ENCODE measurements at places on chromosomes 11 and 22. TPM values are rescaled to one million over a fixed set of nuclear protein-coding genes. Genes with fewer than 3 reads are reported as not detected.

Gene KRTAP5-7
- total RNA-seq, result not detected

Gene FOLR3
- total RNA-seq, result not detected

GRCh38 chr11:72721689-72722049 lies 30.5 kb downstream of the ARAP1 start:
- peaks cover 47% of the 10 kb centered on the region for H3K4me1 ChIP-seq
- no peak for DNase-seq
- no peaks in the 10 kb centered on the region for H3K27me3 ChIP-seq

Gene MISFA
- total RNA-seq, result not detected

Gene TCN1
- total RNA-seq, result not detected

Gene VSIG2
- total RNA-seq, result 0.46 TPM

Gene OR51V1
- not detected for total RNA-seq

DNA sequence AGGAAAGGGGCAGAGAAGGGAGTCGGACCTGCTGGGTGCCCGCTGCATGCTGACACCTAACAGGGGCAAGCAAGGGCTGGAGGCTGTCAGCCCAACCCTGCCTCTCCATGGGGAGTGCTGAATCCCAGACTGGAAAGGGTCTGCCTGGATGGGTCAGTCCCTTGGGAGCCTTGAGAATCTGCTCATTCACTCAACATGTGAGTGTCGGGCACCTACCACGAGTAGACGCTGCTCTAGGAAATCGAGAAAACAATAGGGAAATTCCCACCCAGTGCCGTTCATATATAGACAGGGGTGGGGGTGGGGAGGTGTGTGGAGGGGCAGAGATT lies 4.4 kb upstream of the CTSD start:
- no peak overlapping the region for H3K4me3 ChIP-seq
- no peak overlapping the region for H3K27ac ChIP-seq
- H3K27me3 ChIP-seq, result no peaks in the 10 kb centered on the region
- DNase-seq, result no peak

DNA sequence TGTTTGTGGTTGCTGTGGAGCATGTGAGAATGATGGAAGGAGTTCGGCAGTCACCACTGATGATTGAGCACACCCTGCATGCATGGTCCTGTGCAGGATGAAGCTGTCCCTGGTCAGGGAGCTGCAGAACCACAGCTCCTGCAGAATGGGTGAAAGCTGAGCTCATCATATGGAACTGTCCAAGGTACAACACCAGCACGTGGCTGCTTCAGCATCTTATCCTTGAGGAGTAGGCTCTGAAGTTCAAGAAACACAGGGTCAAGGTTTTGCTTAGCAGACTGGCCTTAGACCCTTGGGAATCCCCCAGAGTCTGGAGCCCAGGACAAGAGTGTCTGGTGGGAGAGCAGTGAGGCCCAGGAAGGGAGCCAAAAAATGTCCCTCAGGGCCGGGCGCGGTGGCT lies 182.4 kb upstream of the LARGE1 start:
- no peaks in the 10 kb centered on the region for H3K27me3 ChIP-seq
- H3K27ac ChIP-seq, result no peak overlapping the region
- H3K4me3 ChIP-seq, result no peak overlapping the region
- H3K4me1 ChIP-seq, result no peaks in the 10 kb centered on the region
- DNase-seq, result no peak

DNA sequence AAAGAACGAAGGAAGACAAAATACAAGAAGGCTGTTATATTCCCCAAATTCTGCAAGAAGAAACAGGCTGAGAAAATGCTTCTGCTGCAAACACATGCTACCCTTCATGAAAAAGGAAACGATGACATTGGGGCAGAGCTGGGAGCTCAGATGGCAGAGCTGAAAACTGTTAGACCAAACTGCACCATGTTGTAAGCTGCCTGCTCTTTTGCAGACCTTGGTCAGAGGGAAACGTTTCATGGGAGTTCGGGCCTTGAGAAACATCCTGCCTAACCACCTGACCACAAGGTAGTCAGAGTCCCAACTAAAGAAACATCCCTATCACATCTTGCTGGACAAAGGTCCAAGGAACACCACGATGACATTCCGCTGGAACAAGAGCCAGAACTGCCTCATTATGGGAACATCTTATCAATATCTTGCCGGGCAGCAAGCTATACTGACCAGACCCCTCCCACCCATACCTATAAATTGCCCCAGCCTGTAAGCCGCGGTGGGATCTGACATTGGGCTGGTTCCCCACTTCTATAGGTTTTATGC lies 110.7 kb upstream of the CTSC start:
- no peaks in the 10 kb centered on the region for H3K27me3 ChIP-seq
- DNase-seq, result no peak
- H3K36me3 ChIP-seq, result no peaks in the 10 kb centered on the region
- H3K4me3 ChIP-seq, result no peak overlapping the region
- H3K4me1 ChIP-seq, result no peaks in the 10 kb centered on the region

- no peaks in the 10 kb centered on the region for H3K27me3 ChIP-seq
- DNase-seq, result no peak
- no peak overlapping the region for H3K4me3 ChIP-seq
- H3K27ac ChIP-seq, result peak overlapping the region; percentile 84
- H3K36me3 ChIP-seq, result no peaks in the 10 kb centered on the region
- peaks cover 57% of the 10 kb centered on the region for H3K4me1 ChIP-seq
These were observed 30.0 kb downstream of the MAPK1 start for GRCh38 chr22:21837248-21837979.

Gene CEND1
- 0.20 TPM for total RNA-seq

DNA sequence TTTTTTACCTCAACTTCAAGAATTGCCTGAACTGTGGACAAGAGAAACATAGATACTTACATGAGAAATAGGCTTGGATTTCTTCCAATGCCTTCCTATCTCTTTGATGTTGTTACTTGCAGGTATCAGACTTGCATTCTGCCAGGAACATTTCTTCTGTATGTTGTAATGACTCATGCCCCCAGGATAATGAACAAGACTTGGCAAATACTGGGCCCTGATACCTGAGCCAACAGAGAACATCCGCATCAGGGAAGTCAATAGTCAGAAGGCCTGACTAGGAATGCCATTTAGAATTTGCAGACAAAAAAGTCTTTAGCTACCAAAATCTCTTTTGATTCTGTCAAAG lies 273.7 kb upstream of the KIRREL3 start:
- H3K27ac ChIP-seq, result no peak overlapping the region
- no peaks in the 10 kb centered on the region for H3K4me1 ChIP-seq
- no peak overlapping the region for H3K4me3 ChIP-seq
- DNase-seq, result no peak
- H3K36me3 ChIP-seq, result no peaks in the 10 kb centered on the region
- no peaks in the 10 kb centered on the region for H3K27me3 ChIP-seq

- H3K36me3 ChIP-seq, result no peaks in the 10 kb centered on the region
- no peak overlapping the region for H3K27ac ChIP-seq
- no peak overlapping the region for H3K4me3 ChIP-seq
- no peak for DNase-seq
These were observed 61.4 kb downstream of the TP53I11 start for GRCh38 chr11:44889266-44889665.

Gene FAM180B
- total RNA-seq, result not detected

GRCh38 chr11:104001561-104002056 lies 34.8 kb upstream of the DDI1 start:
- no peak overlapping the region for H3K4me3 ChIP-seq
- no peaks in the 10 kb centered on the region for H3K27me3 ChIP-seq
- no peak for DNase-seq
- H3K27ac ChIP-seq, result no peak overlapping the region
- no peaks in the 10 kb centered on the region for H3K36me3 ChIP-seq

DNA sequence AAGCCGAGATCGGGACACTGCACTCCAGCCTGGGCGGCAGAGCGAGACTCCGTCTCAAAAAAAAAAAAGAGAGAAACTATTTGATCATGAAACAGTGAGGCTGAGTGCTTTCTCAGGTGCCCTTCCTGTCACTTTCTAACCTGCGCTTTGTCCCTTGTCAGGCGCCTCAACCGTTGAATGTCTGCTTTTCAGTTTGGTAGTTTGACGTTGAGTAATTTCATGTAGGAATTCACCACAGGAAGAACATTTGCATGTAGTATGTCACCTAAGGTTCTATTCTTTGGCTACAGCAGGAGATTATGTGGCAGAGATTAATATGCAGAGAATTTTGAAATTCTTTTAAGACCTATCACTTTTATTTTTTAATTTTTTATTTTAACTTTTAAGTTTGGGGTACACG lies 57.2 kb downstream of the PPFIA1 start:
- H3K4me3 ChIP-seq, result no peak overlapping the region
- H3K4me1 ChIP-seq, result peaks cover 12% of the 10 kb centered on the region
- H3K27ac ChIP-seq, result no peak overlapping the region
- no peaks in the 10 kb centered on the region for H3K27me3 ChIP-seq
- no peak for DNase-seq

Gene PNPLA3
- not detected for total RNA-seq

Gene GALNT18
- 11.7 TPM for total RNA-seq

GRCh38 chr11:121112498-121113455 lies 11.7 kb downstream of the TECTA start:
- no peak overlapping the region for H3K27ac ChIP-seq
- H3K36me3 ChIP-seq, result no peaks in the 10 kb centered on the region
- H3K27me3 ChIP-seq, result no peaks in the 10 kb centered on the region
- DNase-seq, result peak; percentile 27

DNA sequence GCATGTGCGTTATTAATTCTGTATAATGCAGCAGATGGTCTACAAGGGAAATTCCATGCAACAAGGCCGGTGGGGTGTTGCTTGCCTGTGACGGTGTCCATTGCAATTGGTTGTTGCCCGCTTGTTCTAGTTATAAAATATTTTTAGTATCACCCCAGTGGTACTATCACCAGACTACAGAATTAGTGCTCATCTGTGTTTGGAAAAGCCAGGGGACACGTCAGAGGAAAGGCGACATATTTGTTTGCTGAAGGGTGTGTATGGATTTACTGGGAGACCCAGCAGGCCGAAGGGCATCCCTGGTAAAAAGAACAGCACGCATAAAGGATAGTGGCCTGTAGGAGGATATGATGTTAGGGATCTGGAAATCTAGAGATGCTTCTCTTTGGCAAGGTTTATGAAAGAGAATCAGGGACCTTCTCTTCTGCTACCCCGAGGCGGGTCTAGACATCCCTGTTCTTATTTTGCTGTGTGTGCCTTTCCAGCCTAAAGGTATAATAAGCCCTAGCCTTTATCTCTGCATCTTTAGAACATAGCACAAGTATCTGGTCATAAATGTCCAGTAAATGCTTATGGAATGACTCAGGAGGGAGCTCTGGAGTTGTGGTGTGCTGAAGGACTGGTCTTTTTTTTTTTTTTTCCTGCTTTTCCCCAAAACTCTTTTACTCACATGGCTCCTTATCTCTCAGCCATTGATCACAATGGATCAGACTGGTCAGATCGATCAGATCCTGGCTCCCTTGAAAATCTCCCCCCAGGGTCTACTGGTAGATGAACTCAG lies 90.9 kb downstream of the LDLRAD3 start:
- peaks cover 3% of the 10 kb centered on the region for H3K4me1 ChIP-seq

GRCh38 chr11:21543901-21544300 lies 649.0 kb upstream of the ANO5 start:
- H3K27me3 ChIP-seq, result no peaks in the 10 kb centered on the region
- no peak overlapping the region for H3K27ac ChIP-seq
- DNase-seq, result no peak
- no peaks in the 10 kb centered on the region for H3K36me3 ChIP-seq
- H3K4me3 ChIP-seq, result no peak overlapping the region
- H3K4me1 ChIP-seq, result no peaks in the 10 kb centered on the region

Gene FXYD2
- total RNA-seq, result not detected

Gene CYB5R2
- total RNA-seq, result 1.00 TPM

Gene CDHR5
- not detected for total RNA-seq

Gene SLC6A5
- not detected for total RNA-seq

- H3K27me3 ChIP-seq, result no peaks in the 10 kb centered on the region
- DNase-seq, result peak; percentile 86
- H3K36me3 ChIP-seq, result no peaks in the 10 kb centered on the region
- no peak overlapping the region for H3K4me3 ChIP-seq
- peak overlapping the region; percentile 53 for H3K27ac ChIP-seq
These were observed 23.3 kb upstream of the SERPIND1 start for GRCh38 chr22:20750461-20751184.

Gene ANGPTL5
- total RNA-seq, result not detected

Gene OR8B3
- total RNA-seq, result not detected

DNA sequence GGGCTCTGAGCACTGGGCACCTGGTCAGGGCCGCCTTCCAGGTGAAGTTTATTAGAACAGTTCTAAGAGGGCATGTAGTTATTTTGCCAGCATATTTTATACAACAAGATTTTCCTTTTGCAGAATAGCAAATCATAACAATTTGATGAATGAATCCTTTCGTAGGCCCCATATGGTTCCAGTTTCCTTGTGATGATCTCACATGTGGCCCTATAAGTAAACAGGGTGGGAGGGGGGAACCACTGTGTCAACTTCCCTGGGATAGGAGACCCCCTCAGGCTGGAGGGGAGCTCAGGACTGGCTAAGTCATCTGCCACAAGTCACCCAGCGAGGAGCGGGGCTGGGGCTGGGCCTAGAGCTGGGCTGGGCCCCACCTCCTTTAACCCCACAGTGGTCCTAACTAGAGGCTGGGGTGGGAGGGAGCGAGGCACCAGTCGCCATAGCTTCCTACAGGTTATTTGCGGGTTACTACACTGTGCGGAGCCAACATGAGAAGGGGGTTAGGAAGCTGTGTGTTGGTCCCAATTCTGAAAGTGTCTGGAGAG lies 4.2 kb downstream of the FBLN1 start:
- H3K4me3 ChIP-seq, result no peak overlapping the region
- H3K4me1 ChIP-seq, result peaks cover 4% of the 10 kb centered on the region
- no peak overlapping the region for H3K27ac ChIP-seq
- H3K36me3 ChIP-seq, result no peaks in the 10 kb centered on the region

Measured in gastrocnemius medialis (tissue), 4 donors.